ENCODE measurements at places on chromosomes 2 and 18. TPM values are rescaled to one million over a fixed set of nuclear protein-coding genes. Genes with fewer than 3 reads are reported as not detected.

GRCh38 chr2:42342795-42343241, 18.2 kb downstream of the COX7A2L start:
- DNase-seq = no peak

The HOXD1 gene
- 9.8 TPM for total RNA-seq

DNA sequence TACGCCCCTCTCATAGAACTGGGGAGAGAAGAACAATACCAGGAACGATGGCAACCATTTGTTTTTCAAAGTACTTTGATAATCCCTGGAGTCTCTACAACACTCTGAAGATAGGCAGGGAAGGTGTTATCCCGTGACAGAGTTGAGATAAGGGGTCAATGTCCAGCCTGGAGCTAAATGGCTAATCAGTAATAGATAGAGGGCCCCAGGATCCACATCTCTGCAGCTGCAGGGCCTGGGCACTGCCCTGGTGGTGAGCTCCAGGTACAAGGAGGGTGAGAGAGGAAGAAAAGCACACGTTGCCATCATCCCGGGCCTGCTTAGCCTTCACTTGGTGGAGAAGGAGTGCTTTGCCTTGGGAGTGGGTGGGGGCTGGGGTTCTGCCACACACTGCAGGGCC, 260.6 kb downstream of the PRKCE start:
- DNase-seq = no peak

The APLF gene
- total RNA-seq = 6.5 TPM

The ASPRV1 gene
- total RNA-seq = 0.07 TPM

The NCK2 gene
- total RNA-seq = 82.9 TPM

DNA sequence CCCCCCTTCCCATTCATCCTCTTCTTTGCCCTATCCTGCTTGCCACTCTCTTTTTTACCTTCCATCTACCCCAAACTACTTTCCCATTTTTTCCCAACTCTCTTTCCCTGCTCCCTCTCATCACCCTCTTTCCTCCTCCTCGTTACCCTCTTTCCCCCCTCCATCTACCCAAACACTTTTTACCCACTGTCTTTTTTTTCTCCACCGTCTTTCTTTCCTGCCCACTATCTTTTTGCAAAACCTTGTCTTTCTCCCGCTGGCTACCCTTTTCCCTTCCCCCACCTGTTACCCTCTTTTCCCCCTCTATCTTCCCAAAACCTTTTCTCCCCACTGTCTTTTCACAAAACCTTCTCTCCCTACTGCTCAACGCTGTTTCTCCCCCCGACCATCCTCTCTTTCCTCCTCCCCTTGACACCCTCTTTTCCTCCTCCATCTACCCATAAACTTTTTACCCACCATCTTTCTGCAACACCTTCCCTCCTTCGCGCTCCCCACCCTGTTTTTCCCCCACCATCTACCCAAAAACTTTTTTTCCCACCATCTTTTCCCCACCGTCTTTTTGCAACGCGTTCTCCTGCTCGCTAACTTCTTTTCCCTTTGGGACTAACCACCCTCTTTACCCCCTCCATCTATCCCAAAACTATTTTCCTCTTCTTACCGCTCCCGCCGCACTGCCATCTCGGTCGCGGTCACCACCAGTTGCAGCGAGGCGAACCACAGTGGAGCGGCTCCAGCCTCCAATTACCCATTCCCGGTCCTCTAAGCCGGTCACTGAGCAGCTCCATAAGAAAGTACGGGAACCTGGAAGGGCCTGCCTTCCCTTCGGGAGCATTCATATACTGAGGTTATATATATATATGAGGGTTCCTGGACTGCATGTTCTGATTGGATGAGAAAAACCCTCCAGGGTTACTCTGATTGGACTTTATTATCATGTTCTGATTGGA, 15.0 kb downstream of the CCDC74A start:
- no peak for DNase-seq

The ARHGAP28 gene
- 4.6 TPM for total RNA-seq

DNA sequence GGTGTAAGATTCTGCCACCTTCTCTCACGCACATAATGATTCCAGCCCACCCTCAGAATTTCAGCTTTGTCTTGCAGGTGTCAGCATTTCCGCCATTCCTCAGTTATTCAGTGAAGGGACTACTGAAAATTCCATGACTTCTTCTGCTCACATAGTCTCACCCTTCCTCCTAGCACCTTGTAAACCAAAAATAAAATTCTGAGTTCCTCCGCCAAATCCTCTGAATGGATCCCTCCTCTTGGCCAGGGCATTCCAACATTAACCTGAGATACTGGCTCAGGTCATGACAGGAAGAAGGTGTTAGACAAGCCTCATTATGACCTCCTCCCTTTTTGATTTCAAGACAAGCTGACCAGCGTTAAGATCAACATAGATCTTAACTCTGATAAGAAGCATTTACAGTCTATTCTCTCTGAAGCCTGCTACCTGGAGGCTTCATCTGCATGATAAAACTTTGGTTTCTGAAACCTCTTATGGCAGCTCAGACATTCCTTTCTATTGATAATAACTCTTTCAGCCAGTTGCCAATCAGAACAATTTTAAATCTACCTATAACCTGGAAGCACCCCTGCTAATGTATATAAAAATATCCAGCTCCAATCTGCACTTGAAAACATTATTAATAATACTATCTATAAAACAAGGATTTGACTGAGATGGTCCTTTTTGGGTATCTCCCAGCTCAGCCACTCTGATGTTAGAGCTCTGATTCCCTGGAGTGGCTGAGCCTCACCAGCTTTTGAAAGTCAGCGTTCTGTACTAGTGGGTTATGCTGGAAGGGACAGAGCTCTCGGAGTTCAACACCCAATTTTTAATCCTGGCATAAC, 136.4 kb upstream of the APCDD1 start:
- DNase-seq = no peak

The TRPM8 gene
- total RNA-seq = 0.07 TPM

GRCh38 chr18:55879331-55879730, 291.3 kb upstream of the TCF4 start:
- no peak for DNase-seq

GRCh38 chr2:27831279-27832050, 58.7 kb downstream of the RBKS start:
- DNase-seq = peak; percentile 53

- DNase-seq = no peak
Observed at GRCh38 chr18:49546719-49547273, 15.1 kb upstream of the LIPG start.

The ANKZF1 gene
- 52.3 TPM for total RNA-seq

DNA sequence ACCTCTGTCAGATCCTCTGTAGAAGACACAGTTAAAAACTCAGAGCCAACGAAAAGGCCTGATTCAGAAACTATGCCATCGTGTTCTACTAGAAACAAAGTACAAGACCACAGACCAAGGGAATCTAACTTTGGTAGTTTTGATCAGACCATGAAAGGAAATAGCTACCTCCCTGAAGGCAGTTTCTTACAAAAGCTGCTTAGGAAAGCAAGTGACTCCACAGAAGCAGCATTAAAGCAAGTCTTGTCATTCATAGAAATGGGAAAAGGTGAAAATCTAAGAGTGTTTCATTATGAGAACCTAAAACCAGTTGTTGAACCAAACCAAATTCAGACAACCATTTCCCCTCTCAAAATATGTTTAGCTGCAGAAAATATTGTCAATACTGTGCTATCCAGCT, 58.2 kb downstream of the FSIP2 start:
- no peak for DNase-seq

DNA sequence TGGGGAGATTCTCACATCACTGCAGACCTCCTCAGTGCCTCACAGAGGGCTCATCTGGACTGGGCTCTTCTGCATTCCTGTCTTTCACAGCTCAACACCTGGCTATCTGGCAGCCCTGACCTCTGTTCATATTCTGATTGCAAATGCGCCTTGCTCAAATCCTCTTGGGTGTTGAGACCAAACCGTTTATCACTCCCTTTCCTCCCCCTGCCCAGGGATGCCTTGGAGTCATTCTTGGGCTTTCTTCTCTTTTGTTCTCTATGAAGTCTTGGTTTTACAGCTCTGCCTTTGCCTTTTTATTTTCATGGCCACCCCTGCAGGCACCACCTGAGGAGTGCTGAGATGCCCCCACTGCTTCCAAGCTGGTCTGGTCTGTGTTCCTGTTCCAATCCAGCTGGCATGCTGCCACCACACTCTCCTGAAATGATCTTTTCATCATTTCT, 26.3 kb downstream of the TUBB6 start:
- DNase-seq = no peak

The ASB18 gene
- total RNA-seq = not detected

The UGT1A6 gene
- 0.27 TPM for total RNA-seq

DNA sequence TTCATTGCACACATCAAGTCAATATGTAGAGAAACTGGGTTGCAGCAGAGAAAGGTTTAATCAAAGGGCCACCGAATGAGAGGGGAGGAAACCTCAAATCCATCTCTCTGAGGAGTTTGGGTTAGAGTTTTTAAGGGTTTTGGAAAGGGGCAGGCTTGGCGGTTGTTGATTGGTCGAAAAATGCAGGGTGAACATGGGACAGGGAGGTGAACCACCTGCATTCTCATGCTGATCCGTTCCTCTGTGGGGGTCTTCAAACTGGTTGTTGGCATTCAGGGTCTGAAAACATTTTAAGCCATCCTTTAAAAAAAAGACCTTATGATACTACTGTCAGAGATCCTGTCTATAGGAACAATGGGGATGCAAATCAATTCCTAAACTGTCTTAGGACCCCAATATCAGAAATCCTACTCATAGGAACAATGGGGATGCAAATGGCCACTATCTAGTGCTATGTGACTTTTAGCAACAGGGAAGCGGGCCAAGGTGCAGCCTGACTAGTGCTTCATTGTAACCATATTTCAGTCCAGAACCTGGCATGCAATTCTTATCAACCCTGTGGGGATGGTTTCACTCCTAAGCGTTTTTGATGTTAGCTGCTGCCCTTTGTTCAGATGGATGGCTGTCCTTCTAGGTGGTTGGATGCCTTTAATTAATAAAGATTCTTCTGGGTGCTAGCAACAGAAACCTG, 120.1 kb upstream of the MGAT5 start:
- DNase-seq = no peak

GRCh38 chr2:35365859-35366258, 989.7 kb upstream of the CRIM1 start:
- DNase-seq = no peak

- no peak for DNase-seq
Observed at GRCh38 chr18:54739476-54739875, 88.8 kb upstream of the RAB27B start.

DNA sequence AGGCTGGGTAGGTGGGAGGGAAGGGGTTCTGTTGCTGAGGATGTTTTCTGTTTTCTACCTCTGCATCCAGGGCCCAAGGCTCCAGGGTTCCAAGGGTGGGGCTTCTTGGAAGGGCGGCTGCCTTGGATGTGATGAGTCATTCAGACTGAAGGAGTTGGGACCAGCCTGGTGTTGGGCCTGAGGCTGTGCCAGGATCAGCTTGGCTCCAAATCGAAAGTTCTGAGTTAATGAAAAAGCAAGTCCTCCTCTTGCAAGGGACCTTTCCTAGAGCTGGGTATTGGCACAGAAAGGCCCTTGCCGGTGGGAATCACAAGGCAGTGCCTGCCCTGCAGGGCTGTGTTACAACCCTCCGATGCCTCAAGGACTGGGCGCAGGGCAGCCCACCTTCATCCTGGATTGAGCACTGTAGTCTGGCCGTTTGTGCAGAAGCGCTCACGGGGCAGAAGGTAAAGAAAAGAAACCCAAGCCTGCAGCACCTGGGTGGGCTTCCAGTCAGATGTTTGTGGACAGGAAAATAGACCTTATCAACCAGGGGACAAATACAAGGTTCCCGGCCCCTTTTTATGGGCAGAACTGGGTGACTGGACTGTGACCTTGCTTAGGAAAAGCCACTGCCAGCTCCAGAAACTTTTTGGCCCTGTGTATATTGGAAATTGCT, 52.5 kb upstream of the MCFD2 start:
- DNase-seq = no peak

DNA sequence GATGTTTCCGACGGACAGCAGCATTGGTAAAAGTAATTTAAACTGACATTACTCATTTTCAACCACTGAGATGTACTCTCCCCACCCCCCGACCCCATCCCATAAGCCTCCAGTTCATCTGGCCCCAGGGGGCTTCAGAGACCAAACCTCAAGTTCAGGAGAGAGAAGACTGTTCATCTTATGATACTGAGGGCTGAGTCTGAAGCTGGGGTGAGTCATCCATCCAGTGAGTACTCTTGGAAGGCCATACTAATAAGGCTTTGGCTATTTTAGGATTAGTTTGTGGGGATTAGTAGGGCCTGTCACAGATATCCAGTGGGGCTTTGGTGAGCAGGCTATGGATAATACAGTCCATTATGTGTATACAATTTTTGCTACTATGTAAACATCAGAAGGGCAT, 125.3 kb upstream of the APCDD1 start:
- DNase-seq = no peak

The CCDC102B gene
- 1.6 TPM for total RNA-seq

- no peak for DNase-seq
Observed at GRCh38 chr18:13261661-13262357, 43.2 kb downstream of the LDLRAD4 start.

The CABYR gene
- 5.5 TPM for total RNA-seq

- no peak for DNase-seq
Observed at GRCh38 chr2:31014516-31014915, 123.7 kb downstream of the GALNT14 start.

- no peak for DNase-seq
Observed at GRCh38 chr2:218732761-218733158, 22.1 kb downstream of the TTLL4 start.

DNA sequence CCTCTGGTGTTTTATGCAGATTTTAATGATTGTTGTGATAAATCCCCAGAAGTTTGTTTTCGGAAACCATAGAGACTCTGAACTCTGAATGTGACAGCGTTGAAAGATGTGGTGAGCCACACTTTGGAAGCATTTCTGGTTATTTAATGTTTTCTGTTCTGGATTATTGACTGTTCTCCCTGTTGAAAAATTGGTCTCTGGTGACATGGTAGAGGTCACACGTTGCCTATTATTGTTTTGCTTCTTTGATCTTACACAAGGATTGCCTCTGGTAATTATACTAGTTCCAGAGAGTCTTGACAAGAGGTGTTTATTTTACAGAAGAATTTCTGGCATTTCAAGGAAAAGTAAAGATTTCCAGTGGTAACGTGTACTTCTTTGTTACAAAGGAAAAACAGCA, 127.1 kb downstream of the GREB1L start:
- no peak for DNase-seq

The FAP gene
- 3.6 TPM for total RNA-seq

GRCh38 chr2:241551998-241552737, 6.4 kb upstream of the BOK start:
- no peak for DNase-seq

The MC5R gene
- total RNA-seq = not detected

DNA sequence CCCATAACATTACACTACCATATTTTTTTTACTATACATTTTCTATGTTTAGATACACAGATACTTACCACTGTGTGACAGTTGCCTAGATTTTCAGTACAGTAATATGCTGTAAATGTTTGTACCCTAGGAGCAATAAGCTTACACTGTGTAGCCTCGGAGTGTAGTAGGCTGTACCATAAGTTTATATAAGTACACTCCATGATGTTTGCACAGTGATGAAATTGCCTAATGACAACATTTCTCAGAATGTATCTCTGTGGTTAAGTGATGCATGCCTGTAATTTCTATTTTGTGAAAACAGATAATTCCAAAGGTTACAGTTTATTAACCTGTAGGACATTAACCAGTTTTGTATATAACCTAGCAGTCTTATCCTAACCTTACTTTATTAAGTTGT, 128.1 kb upstream of the RBMS1 start:
- no peak for DNase-seq

Measured in kidney epithelial cell (primary cell).